Caco-2 (cell line): ENCODE measurements at places on chromosomes 4 and X. TPM values are rescaled to one million over a fixed set of nuclear protein-coding genes. Genes with fewer than 3 reads are reported as not detected.

DNA sequence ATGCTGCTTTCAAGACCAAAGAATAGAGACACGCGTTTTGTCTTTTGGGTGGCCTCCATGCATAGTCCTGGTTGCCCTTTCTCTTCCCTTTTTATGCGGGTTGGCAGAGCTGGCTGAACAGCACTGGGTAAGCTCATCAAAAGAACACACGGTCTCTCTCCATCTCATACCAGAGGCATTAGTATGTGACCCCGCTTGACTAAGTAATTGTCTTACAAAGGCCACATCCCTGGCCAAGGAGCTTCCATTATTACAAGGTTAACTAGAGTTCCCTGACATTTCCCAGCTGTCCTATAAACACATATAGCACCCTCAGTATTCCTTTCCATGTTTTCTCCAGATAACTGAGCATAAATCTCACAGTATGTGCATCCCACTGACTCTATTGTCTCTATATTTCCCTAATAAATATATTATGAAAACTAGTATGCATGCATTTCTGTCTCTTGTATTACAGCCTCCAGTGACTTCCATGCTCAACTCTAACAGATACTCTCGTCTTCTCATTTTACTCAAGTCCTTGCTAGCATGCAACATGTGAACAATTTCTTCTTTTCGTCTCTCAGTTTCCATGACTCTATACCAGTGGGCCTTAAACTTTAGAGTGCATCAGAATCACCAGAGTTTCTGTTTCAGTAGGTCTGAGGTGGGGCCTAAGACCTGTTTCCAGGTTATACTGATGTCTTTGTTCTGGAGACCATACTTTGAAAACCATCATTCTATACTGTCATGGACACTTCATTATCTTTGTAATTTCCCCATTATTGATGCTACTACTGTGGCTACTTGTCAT is 247.7 kb upstream of the ARSJ start:
- no peaks in the 10 kb centered on the region for H3K27me3 ChIP-seq
- H3K27ac ChIP-seq, result no peak overlapping the region
- no peak overlapping the region for H3K4me3 ChIP-seq

DNA sequence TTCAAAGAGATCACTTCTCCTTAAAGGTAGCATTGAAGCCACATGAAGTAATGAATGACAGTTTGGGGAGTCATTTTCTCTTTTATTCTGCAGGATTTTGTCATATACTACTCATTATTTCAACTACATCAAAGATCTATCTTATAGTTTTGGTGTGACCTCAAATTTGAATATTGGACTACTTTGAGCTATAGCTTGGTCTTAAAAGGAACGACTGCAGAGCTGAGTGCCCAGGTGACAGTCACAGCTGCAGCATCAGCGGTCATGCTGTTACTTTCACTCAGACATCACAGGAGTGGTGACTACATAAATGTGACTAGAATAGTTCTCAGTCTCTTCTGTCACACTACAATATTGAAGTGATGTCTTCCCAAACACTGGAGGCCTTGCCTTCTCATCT is 10.7 kb upstream of the SPCS3 start:
- H3K4me1 ChIP-seq, result peaks cover 16% of the 10 kb centered on the region; the same call in 1 of the 2 replicates
- no peaks in the 10 kb centered on the region for H3K27me3 ChIP-seq
- H3K36me3 ChIP-seq, result no peaks in the 10 kb centered on the region
- no peak overlapping the region for H3K4me3 ChIP-seq

DNA sequence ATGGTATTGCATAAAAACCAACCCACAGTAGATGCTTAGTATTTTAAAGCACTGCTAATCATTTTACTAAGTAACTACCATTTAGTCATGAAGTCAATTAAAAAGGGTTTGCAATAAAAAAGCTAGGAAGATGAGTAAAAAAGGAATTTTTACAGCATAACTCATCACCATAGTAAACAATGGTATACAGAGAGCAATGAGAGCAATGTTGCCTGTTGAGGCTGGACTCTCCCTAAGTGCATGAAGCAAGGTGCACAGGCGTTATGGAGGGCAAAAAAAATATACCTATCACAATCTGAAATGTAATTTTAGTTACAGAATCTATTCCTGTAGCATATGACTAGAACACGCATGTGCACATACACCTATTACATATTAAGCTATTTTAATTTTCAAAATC is 129.6 kb upstream of the BMP3 start:
- no peak overlapping the region for H3K4me3 ChIP-seq
- no peaks in the 10 kb centered on the region for H3K36me3 ChIP-seq
- no peaks in the 10 kb centered on the region for H3K4me1 ChIP-seq
- DNase-seq, result no peak
- H3K27me3 ChIP-seq, result no peaks in the 10 kb centered on the region
- H3K27ac ChIP-seq, result no peak overlapping the region

- no peaks in the 10 kb centered on the region for H3K27me3 ChIP-seq
- DNase-seq, result no peak
- no peaks in the 10 kb centered on the region for H3K4me1 ChIP-seq
These were observed 252.0 kb upstream of the SLC7A11 start for GRCh38 chr4:138494116-138494515.

DNA sequence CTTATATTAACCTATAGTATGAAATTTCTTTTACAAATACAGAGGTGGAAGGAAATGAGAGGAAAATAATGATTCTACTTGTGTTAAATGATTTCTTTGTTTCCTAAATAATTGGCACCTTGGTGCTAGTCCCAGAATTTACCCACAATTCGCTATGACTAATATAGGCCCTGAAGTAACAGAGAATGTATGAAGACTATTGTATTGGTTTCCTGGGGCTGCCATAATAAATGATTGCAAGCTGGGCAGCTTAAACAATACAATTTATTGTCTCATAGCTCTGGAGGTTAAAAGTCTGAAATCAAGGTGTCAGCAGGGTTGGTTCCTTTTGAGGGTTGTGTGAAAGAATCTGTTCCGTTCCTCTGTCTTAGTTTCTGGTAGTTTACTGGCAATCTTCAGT is 74.8 kb upstream of the GPRIN3 start:
- H3K27me3 ChIP-seq, result no peaks in the 10 kb centered on the region
- H3K36me3 ChIP-seq, result no peaks in the 10 kb centered on the region
- no peaks in the 10 kb centered on the region for H3K4me1 ChIP-seq
- no peak overlapping the region for H3K27ac ChIP-seq
- no peak overlapping the region for H3K4me3 ChIP-seq

- H3K4me1 ChIP-seq, result no peaks in the 10 kb centered on the region
- peak overlapping the region; percentile 42 for H3K4me3 ChIP-seq
- H3K36me3 ChIP-seq, result no peaks in the 10 kb centered on the region
- H3K27ac ChIP-seq, result no peak overlapping the region
These were observed 2.2 kb downstream of the NHS start for GRCh38 chrX:17377091-17377717.

- H3K36me3 ChIP-seq, result no peaks in the 10 kb centered on the region
- H3K27ac ChIP-seq, result no peak overlapping the region
- DNase-seq, result no peak
These were observed 256.5 kb downstream of the LDB2 start for GRCh38 chr4:16641971-16642370.

DNA sequence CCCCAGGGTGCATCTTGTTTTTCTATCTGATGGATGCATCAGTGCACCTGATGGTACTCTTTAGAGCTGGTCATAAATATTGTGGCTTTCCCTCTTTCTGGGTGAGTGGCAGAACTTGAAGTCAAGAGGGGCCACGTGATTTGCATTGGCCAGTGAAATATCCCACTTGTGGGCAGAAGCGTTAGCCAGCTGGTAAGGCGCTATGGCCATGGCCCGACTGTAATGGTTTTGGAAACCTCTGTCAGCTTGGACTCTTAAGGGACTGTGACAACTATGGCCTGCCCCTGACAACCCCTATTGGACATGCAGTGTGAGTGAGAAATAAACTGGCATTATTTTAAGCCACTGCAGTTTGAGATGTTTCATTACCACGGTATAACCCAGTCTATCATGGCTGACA is 72.8 kb downstream of the SEL1L3 start:
- H3K36me3 ChIP-seq, result no peaks in the 10 kb centered on the region
- no peaks in the 10 kb centered on the region for H3K27me3 ChIP-seq
- no peak overlapping the region for H3K4me3 ChIP-seq
- H3K4me1 ChIP-seq, result no peaks in the 10 kb centered on the region
- no peak overlapping the region for H3K27ac ChIP-seq
- no peak for DNase-seq

- no peak for DNase-seq
- no peak overlapping the region for H3K4me3 ChIP-seq
- H3K4me1 ChIP-seq, result no peaks in the 10 kb centered on the region
- no peaks in the 10 kb centered on the region for H3K36me3 ChIP-seq
- H3K27ac ChIP-seq, result no peak overlapping the region
These were observed 68.5 kb upstream of the HMX1 start for GRCh38 chr4:8939840-8940742.

DNA sequence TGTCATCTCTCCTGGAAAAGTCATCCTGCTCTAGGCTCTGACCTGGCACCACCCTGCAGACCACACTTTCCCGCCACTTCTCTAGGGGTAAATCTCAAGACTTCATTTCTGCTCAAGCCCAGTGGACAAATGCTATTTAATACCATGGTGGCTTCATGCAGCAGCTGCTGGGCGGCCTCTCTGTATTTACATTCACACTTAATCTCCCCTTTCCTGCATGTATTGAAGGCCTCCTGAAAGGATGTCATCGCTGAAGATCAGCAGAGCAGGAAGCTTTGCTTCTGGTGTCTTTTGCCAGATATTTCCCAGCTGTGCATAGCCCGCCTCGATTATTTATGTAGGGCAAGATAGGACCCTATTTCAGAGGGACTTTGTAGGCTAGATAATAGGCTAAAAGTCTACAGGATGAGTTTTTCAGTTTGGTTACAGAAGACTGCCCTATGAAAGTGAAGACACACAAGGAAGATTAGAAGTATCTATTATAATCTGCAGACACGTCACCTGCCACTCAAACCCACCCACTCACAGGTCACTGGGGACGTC is 17.2 kb downstream of the PROM1 start:
- no peaks in the 10 kb centered on the region for H3K27me3 ChIP-seq
- H3K4me1 ChIP-seq, result no peaks in the 10 kb centered on the region
- DNase-seq, result no peak
- H3K36me3 ChIP-seq, result peaks cover 4% of the 10 kb centered on the region; the same call in 1 of the 2 replicates
- no peak overlapping the region for H3K4me3 ChIP-seq

- H3K27me3 ChIP-seq, result no peaks in the 10 kb centered on the region
- H3K36me3 ChIP-seq, result no peaks in the 10 kb centered on the region
- H3K4me1 ChIP-seq, result no peaks in the 10 kb centered on the region
- no peak overlapping the region for H3K4me3 ChIP-seq
These were observed 408.1 kb downstream of the DCAF12L2 start for GRCh38 chrX:125757794-125758564.

- no peaks in the 10 kb centered on the region for H3K27me3 ChIP-seq
- H3K4me3 ChIP-seq, result no peak overlapping the region
- no peak for DNase-seq
- H3K27ac ChIP-seq, result no peak overlapping the region
- H3K36me3 ChIP-seq, result no peaks in the 10 kb centered on the region
These were observed 223.8 kb upstream of the TAPT1 start for GRCh38 chr4:16450031-16450430.

- DNase-seq, result no peak
- peak overlapping the region; percentile 79 for H3K4me3 ChIP-seq
- no peaks in the 10 kb centered on the region for H3K27me3 ChIP-seq
- peaks cover 9% of the 10 kb centered on the region for H3K4me1 ChIP-seq
These were observed 965 bp downstream of the PPA2 start for GRCh38 chr4:105472871-105473323.

DNA sequence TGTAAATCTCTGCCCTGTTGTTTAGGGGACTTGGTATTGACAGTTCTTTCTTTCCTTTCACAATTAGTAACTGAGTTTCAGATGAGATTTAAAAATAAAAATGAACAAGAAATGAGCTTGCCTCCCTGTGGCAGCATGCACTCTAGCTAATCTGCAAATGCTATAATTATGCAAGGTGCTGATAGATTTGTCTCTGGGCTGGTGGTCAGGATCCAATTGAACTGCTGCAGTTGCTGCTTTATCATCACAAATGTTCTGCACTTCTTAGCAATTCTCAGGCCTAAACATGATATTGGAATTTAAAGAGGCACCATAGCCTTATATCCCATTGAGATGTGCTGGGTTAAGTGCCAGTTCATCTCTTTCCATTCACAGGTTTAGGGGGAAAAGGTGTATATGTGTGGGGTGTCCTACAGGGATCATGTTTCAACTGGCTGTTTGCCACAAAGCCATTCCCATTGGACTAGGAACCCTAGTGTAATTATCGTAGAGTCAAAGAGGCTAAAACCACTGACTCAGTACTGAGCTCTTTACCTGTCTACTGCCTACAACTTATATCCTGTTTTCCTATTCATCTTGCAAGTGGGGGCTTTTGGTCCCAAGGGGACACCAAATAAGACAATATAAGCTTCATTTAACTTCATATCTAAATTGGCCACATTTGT is 260.3 kb upstream of the TEX13A start:
- H3K27me3 ChIP-seq, result no peaks in the 10 kb centered on the region
- no peaks in the 10 kb centered on the region for H3K4me1 ChIP-seq
- no peaks in the 10 kb centered on the region for H3K36me3 ChIP-seq
- H3K27ac ChIP-seq, result no peak overlapping the region
- no peak for DNase-seq

GRCh38 chrX:100642290-100642689 is 1.7 kb upstream of the SRPX2 start:
- H3K27ac ChIP-seq, result no peak overlapping the region
- H3K36me3 ChIP-seq, result no peaks in the 10 kb centered on the region
- no peak overlapping the region for H3K4me3 ChIP-seq
- no peaks in the 10 kb centered on the region for H3K27me3 ChIP-seq
- H3K4me1 ChIP-seq, result peaks cover 27% of the 10 kb centered on the region

GRCh38 chrX:97389761-97390192 is 506.1 kb downstream of the RPA4 start:
- H3K4me1 ChIP-seq, result no peaks in the 10 kb centered on the region
- no peak for DNase-seq
- no peak overlapping the region for H3K4me3 ChIP-seq
- no peak overlapping the region for H3K27ac ChIP-seq

- H3K4me1 ChIP-seq, result no peaks in the 10 kb centered on the region
- H3K36me3 ChIP-seq, result no peaks in the 10 kb centered on the region
- no peak overlapping the region for H3K27ac ChIP-seq
- no peak for DNase-seq
- H3K27me3 ChIP-seq, result no peaks in the 10 kb centered on the region
- H3K4me3 ChIP-seq, result no peak overlapping the region
These were observed 153.6 kb downstream of the RBMX2 start for GRCh38 chrX:130555341-130555740.

GRCh38 chr4:139872274-139872673 is 206.7 kb downstream of the MGST2 start:
- no peaks in the 10 kb centered on the region for H3K27me3 ChIP-seq
- H3K36me3 ChIP-seq, result no peaks in the 10 kb centered on the region
- no peak overlapping the region for H3K4me3 ChIP-seq
- DNase-seq, result no peak

The FATE1 gene
- total RNA-seq, result not detected in 2 replicates

The PLAC8 gene
- total RNA-seq, result 13.6 and 23.0 TPM in 2 replicates

The PLS3 gene
- 211 and 213 TPM in 2 replicates for total RNA-seq

The RHOXF2 gene
- not detected in 2 replicates for total RNA-seq

The ASB5 gene
- not detected in 2 replicates for total RNA-seq

The TRIM60 gene
- total RNA-seq, result not detected in 2 replicates

The NAP1L3 gene
- not detected in 2 replicates for total RNA-seq

The SOD3 gene
- 3.8 and 6.6 TPM in 2 replicates for total RNA-seq

The MAGEB17 gene
- not detected in 2 replicates for total RNA-seq

The TCEAL2 gene
- total RNA-seq, result not detected in 2 replicates

The ATP5ME gene
- total RNA-seq, result 244 and 257 TPM in 2 replicates

The MSMO1 gene
- total RNA-seq, result 80.5 and 91.1 TPM in 2 replicates

The FAM184B gene
- total RNA-seq, result not detected in 2 replicates

The GASK1B gene
- total RNA-seq, result 42.5 and 48.5 TPM in 2 replicates

The HS6ST2 gene
- total RNA-seq, result 33.7 and 34.9 TPM in 2 replicates
